ENCODE measurements at places on chromosomes 12 and 14. TPM values are rescaled to one million over a fixed set of nuclear protein-coding genes. Genes with fewer than 3 reads are reported as not detected.

Gene KRT81
- 1.7 TPM for total RNA-seq

Gene KRT8
- 536 TPM for total RNA-seq

DNA sequence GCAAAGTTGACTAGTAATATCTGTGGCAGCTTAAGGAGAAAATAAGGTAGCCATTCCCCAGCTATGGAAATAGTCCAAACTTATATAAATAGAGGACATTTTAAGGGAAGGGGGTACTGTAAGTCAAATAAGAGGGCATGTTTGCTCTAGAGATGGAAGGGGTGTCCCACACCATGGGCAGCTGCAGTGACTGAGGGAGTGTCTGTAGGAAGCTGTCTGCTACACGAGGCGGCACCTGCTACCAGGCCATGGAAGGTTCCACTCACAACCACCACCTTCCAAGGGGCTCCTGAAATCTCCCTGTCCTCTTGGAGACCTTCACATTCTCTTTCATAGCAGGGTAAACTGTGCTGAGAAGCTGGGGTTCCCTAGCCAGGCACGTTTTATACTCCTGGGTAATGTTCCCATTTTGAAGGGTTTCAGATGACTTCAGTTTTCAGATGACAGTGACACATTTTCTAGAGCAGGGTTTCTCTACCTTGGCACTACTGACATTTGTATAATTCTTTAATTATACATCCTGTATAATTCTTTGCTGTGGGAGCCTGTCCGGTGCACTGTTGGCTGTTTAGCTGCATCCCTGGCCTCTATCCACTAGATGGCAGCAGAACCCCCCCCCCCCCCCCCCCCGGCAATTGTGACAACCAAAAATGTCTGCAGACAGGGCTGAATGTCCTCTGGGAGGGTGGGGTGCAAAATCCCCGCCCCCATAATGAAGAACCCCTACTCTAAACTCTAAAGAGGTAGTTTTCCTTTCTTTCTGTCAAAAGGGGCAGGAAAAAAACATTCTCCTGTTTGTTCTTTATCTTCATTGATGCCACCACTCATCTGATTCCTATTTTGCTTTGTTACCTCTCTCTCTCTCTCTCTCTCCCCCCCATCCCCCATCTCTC, 11.6 kb upstream of the SMCO2 start:
- peak; percentile 4 for DNase-seq

Gene PKP2
- 28.0 TPM for total RNA-seq

Gene LBHD2
- 3.3 TPM for total RNA-seq

Gene ADAMTS20
- total RNA-seq = 0.23 TPM

GRCh38 chr14:88614218-88614907, 51.5 kb downstream of the ZC3H14 start:
- no peak for DNase-seq

GRCh38 chr12:2387103-2387834, 334.5 kb downstream of the CACNA1C start:
- DNase-seq = no peak

DNA sequence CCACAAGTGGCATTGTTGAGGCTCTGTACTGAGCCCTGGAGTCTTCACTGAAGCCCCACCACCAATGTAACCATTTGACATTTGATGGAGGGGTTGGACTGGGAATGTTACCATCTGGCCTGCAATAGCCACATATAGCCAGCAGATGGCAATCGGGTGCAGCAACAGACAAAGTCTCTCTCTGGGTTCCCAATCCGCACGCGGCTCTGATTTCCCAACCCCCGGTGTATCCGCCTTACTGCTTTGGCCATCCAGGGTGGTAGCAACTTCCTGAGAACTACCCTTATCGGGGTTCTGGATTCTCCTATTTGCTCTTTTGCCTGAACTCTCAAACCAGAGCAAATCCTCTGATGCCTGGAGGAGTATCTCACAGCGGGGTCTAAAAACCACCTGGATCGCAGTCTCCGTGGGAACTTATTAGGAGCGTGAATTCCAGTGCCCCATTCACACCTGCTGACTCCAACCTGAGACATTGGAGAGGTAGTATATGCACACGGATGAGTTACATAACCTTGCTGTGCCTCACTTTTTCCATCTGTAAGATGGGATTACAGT, 14.2 kb downstream of the VRTN start:
- peak; percentile 71 for DNase-seq

DNA sequence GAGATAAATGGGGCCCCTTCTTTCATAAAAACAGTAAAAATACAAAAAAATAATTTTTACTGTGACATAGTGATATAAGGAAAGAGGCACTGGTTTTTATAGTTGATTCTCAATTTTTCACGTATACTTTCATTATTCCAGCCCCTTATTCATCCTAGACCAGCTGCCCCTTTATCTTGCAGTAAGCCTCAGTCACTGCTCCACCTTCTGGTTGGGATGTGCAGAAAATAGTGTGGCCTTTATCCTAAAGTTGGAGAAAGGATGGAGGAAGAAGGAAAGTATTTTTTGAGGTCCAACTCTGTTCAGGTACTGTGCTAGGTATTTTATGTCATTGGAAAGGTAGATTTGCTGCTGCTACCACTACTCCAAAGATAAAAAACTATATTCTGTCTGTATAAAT, 172.7 kb downstream of the ANO6 start:
- peak; percentile 10 for DNase-seq

Gene MARS1
- 67.2 TPM for total RNA-seq

Data from prostate gland (tissue), 2 donors.